Daoy (cell line): ENCODE measurements at places on chromosomes 3 and 15.

- no peak for DNase-seq
Measured at GRCh38 chr3:30795176-30795575, 99.3 kb downstream of the GADL1 start.

GRCh38 chr3:50530001-50530970 lies 26.9 kb upstream of the CACNA2D2 start:
- DNase-seq = no peak

DNA sequence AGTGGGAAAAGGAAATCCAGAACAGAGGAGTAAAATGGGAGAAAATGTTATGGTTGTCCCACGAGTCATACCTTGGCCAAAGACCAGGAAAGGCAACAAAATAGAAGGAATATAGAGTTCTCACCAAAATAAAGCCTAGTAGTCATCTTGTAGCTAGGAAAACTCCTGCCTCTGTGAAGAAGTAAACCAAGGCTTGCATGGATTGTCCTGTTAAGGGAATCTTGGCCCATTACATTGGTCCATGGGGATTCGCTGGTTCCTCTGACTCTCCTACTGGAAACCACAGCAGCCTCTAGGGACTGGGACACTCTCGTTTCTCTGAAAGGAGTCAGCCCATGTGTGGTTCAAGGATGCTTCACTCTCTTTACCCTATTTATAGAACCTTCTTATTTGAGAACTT lies 62.9 kb upstream of the FNDC3B start:
- DNase-seq = no peak

DNA sequence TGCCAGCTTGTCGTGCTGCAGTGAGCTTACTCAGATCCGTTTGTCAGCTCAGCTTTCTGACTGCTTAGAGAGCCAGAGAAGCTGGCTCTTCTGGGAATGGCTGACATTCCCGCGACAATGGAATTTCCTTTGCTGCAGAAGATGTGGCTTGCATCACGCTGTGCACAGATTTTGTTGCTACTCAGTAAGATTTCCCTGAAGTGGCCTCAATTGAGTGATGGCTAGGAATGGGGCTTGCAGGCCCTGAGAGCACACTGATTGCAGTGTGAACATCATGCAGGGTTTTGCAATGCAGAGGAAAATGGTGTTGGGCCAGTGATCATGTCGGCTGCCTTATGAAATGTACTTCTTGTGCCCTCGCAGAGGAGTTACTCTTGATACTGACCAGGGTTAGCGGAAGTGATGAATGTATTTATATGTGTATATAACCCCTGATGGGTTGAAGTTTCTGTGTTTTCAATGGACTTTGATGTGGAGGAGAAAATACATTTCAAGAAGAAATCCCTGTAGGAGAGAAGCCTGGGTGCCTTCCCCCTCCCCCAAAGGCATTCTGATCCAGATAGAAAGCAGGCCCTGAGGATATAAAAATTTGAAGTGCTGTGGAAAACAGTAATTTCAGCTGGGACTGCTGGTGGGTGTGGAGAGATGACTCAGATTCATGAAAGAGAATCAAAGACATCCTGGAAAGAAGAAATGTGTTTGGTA lies 102.5 kb upstream of the PDZRN3 start:
- peak; percentile 6 for DNase-seq

DNA sequence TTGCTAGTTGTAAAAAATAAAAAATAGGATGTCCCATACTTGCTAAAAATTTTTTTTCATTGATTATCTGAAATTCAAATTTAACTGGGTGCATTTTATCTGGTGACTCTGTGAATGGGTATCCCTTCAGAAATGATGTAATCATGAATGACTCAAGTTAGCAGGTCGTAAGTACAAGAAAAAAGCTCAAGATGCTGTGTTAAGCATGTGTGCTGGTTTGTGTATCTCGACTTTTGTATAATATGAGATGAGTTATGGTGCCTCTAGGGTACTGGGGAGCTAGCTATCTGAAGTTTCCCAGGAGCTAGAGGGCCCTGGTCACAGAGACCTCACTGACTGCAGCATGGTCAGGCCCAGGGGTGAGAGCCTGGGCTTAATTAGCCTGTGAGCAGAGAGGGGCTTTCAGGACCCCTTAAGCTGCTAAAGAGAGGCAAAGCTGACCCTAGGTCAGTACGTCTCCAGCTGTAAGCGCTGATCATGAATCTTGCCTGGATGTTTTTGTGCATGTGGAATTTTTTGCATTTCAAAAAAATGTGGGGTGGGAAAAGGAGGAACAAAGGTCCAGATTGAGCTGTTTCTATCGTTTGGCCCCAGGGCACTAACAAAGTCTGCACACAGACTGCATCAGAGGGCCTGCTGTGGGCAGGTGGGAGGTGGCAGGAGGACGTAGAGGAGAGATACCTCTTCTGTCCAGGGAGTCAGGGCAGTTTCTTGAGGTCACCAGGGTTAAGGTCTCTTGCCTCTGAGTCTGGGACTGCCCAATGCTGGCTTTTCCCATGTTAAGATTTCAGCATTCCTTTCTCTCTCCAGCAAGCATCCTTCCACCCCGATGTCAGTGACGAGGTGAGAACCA lies 233.2 kb upstream of the TPM1 start:
- peak; percentile 19 for DNase-seq

- DNase-seq = no peak
Measured at GRCh38 chr3:126351771-126352475, 5.3 kb downstream of the KLF15 start.

DNA sequence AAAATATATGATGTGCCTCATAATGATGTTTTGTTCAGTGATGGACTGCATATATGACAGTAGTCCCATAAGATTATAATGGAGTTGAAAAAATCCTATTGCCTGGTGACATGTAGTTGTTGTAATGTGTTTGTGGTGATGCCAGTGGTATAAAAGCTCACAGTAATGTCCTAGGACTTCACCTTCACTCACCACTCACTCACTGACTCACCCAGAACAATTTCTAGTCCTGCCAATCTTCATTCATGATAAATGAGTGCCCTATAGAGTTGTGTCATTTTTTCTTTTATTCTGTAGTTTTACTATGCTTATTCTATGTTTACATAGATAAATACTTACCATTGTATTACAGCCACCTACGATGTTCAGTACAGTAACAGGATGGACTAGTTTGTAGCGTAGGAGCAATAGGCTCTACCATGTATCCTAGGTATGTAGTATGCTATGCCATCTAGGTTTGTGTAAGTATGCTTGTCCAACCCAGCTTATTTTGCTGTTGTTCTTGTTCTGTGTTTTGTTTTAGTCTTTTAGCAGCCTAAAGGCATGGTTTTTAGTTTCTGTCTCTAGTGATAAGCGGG lies 88.5 kb upstream of the LRRFIP2 start:
- peak; percentile 6 for DNase-seq
